ENCODE measurements at places on chromosomes 4 and X.

DNA sequence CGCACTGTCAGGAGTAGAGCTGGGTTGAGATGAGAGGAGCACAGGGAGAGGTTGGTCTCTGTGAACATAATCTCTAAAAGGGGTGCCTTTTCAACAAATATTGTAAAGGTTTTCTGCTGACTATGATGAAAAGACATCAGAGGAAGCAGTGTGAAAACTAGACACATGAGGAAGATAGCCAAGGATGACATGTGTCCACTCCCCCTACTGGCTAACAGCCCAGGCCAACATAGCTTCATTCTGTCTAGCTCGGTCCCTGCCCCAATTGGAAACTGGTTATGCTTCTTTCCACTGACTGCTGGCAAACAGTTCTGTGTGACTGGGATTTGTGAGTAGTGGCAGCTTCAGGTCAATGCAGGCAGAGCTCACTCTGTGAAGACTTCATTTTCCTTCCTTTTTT, 115.4 kb upstream of the ESX1 start:
- H3K4me3 ChIP-seq, result no peak overlapping the region
- H3K36me3 ChIP-seq, result no peaks in the 10 kb centered on the region
- H3K4me1 ChIP-seq, result no peaks in the 10 kb centered on the region

DNA sequence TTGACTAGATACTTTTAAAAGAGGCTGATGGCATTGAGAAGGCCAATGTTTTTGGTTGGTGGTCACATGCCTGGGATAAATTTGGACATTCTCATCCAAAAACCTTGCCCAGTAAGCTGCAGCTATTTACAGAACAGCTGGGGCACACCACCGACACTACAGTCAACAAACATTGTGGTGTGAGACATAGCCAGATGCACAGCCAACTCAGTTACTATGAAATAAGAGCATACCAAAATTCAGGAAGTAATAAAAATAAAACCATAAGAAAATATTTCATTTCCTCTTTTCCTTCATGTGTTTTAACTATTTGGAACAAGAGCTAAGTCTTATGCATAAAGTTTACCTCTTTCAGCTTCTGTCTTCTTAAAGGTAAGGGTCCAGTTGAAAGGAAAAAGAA, 8.8 kb downstream of the PPM1K start:
- peaks cover 6% of the 10 kb centered on the region for H3K36me3 ChIP-seq
- no peak overlapping the region for H3K4me3 ChIP-seq
- peaks cover 2% of the 10 kb centered on the region for H3K4me1 ChIP-seq
- no peak for DNase-seq

GRCh38 chr4:113604955-113605354, 156.6 kb downstream of the CAMK2D start:
- H3K27ac ChIP-seq, result no peak overlapping the region
- peaks cover 11% of the 10 kb centered on the region for H3K4me1 ChIP-seq
- H3K27me3 ChIP-seq, result no peaks in the 10 kb centered on the region
- no peak overlapping the region for H3K4me3 ChIP-seq
- no peaks in the 10 kb centered on the region for H3K36me3 ChIP-seq
- DNase-seq, result no peak

- H3K4me1 ChIP-seq, result no peaks in the 10 kb centered on the region
- no peaks in the 10 kb centered on the region for H3K36me3 ChIP-seq
- H3K4me3 ChIP-seq, result no peak overlapping the region
- no peaks in the 10 kb centered on the region for H3K27me3 ChIP-seq
- no peak for DNase-seq
These were observed 33.6 kb upstream of the NOCT start for GRCh38 chr4:138981930-138982390.

DNA sequence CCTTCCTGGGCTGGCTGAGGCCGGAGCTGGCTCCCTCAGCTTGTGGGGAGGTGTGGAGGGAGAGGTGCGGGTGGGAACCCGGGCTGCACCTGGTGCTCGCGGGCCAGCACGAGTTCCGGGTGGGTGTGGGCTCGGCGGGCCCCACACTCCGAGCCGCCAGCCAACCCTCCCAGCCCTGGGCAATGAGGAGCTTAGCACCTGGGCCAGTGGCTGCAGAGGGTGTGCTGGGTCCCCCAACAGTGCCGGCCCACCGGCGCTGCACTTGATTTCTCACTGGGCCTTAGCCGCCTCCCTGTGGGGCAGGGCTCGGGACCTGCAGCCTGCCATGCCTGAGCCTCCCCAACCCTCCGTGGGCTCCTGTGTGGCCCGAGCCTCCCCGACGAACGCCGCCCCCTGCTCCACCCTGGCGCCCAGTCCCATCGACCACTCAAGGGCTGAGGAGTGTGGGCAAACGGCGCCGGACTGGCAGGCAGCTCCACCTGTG, 182.7 kb upstream of the PAQR3 start:
- H3K4me3 ChIP-seq, result no peak overlapping the region
- H3K27ac ChIP-seq, result no peak overlapping the region
- no peaks in the 10 kb centered on the region for H3K27me3 ChIP-seq
- no peak for DNase-seq
- H3K36me3 ChIP-seq, result no peaks in the 10 kb centered on the region

DNA sequence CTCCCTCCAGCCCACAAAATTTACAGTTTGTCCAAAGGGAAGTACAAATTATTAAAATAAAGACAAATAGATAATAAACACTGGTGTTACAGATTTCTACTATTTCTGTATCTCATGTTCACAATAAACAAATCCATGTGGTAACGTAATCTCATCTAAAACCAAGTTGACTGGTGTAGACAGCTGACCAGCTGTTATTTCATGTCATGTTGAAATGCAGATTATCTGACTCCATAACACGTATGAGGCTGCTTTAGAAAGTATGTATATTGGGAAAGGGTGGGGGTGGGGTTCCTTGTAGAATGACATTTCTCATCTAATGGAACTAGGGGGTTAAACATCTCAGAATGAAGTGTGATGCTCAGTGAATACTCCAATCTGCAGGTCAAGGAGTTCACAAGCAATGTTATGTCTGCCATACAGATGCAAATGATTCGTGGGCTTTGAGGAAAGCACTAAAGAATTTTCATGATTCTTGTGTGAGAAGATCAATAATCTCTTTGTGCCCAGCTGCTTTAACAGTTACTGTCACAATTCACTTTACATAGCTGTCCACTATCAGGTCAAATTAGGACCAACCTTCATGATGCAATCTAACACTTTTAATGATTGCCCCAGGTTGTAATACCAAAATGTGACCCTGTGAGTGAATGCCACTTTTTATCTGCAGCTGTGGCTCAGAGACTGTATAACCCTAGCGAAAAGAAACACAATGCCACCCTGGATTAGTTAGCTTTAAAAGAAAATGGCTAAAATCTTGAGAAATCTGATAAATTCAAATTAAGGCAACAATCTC, 114.0 kb downstream of the ENOX2 start:
- no peak for DNase-seq
- no peak overlapping the region for H3K4me3 ChIP-seq
- no peaks in the 10 kb centered on the region for H3K36me3 ChIP-seq
- H3K4me1 ChIP-seq, result no peaks in the 10 kb centered on the region
- no peaks in the 10 kb centered on the region for H3K27me3 ChIP-seq
- H3K27ac ChIP-seq, result no peak overlapping the region

DNA sequence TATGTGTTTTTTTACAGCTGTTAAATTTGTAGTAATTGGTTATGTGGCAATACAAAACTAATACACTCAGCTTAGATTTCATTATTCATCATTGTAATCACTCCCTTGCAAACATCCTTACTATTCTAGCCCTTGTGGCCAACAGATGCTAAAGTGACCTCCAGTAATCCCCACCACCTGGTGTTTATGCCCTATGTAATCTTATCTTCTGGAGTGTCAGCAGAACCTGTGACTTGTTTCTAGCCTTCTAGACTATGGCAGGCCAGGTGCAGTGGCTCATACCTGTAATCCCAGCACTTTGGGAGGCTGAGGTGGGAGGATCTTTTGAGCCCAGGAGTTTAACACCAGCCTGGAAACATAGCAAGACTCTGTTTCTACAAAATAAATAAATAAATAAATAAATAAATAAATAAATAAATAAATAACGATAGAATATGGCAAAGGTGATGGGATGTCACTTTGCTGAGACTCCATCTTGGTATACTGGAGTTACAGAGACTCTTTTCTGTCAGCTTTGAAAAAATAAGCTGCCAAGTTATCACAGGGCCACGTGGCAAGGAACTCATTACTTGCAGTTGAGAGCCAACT, 12.3 kb upstream of the TSR2 start:
- no peaks in the 10 kb centered on the region for H3K4me1 ChIP-seq
- no peaks in the 10 kb centered on the region for H3K36me3 ChIP-seq
- no peak overlapping the region for H3K27ac ChIP-seq
- no peaks in the 10 kb centered on the region for H3K27me3 ChIP-seq
- no peak overlapping the region for H3K4me3 ChIP-seq

DNA sequence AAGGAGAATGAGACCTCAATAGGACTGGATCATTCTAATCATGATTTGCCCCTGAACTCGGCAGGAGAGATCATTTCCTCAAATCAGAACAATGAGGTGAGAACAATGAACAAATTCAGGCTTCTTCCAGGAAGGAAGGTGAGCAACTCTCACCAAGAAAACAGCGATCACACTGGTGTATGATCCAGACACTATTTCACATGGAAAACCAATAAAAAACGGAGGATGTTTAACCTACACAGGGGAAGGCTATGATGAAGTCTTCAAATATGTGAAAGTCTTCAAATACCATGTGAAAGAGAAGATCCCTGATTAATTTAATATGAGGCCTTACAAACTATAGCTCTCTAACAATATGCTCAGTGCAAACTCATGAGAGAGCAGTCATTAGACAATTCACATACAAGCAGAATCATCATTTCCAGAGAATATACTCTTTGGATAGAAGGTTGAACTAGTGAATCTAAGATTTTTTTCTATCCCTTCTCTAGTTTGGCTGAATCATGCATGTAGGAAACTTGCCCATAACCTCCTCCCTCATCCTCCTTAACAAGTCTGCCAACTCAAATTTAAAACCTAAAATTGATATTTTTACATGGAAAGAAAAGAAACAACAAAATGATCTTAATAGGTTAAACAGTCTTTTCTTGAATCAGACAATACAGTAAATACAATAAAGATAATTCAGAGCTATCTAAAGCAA, 122.5 kb downstream of the ADAMTS3 start:
- DNase-seq, result no peak
- H3K36me3 ChIP-seq, result no peaks in the 10 kb centered on the region
- H3K27me3 ChIP-seq, result no peaks in the 10 kb centered on the region
- H3K27ac ChIP-seq, result no peak overlapping the region
- no peak overlapping the region for H3K4me3 ChIP-seq

DNA sequence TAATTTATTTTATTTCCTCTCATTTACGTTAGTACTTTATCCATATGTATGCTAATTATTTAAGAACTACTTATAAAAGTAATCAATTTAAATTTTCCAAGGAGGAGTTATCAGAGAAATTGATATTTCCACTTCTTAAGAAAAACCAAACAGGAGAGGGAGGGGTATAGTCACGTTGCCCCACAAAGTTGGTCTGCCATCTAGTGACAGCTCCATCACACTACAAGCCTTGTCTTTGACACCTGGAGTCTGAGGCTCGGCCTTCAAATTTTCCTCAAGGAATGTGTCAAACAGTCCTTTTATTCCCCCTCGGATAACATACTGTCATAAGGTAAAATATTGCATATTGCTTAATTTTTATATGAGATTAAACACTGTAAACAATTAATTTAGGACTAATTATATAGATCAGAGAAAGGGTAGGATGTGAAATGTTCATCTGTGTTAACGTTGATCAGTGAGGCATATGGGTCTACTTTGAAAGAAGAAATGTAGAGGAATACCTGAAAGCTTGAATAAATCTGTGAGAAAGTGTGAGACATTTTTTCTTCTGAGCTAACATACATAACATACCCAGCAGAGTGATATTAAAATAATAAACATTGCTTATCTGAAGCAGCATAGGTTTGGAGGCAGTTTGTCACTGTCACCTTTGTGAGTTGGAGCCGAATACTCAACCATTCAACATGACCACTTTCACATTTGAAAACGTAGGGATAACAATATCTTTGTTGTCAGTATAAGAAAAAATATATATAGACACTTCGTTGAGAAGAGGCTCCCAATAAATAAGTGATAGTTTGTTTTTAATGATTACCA, 114.4 kb downstream of the GLRA3 start:
- H3K27ac ChIP-seq, result no peak overlapping the region
- no peaks in the 10 kb centered on the region for H3K4me1 ChIP-seq
- no peaks in the 10 kb centered on the region for H3K27me3 ChIP-seq
- no peak overlapping the region for H3K4me3 ChIP-seq

DNA sequence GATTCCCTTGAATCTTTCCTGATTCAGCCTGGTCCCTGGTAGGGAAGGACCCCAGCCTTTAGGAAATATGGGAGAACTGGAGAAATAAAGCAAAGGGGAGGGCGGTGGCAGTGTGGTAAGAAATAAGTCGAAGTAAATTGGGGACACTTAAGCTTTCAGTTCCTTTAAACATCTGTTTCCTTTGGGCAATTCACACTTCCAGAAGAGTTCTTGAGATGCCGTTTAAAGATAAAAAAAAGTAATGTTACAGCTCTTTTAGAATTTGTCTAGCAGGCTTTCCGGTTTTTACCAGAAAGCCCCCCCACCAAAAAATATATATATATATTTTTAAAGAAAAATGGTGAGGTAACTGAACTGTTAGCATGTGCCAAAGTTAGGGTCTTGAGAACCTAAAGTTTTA, 46.6 kb downstream of the TSPAN7 start:
- H3K4me3 ChIP-seq, result no peak overlapping the region
- DNase-seq, result no peak
- H3K27me3 ChIP-seq, result no peaks in the 10 kb centered on the region
- no peaks in the 10 kb centered on the region for H3K4me1 ChIP-seq
- no peak overlapping the region for H3K27ac ChIP-seq

DNA sequence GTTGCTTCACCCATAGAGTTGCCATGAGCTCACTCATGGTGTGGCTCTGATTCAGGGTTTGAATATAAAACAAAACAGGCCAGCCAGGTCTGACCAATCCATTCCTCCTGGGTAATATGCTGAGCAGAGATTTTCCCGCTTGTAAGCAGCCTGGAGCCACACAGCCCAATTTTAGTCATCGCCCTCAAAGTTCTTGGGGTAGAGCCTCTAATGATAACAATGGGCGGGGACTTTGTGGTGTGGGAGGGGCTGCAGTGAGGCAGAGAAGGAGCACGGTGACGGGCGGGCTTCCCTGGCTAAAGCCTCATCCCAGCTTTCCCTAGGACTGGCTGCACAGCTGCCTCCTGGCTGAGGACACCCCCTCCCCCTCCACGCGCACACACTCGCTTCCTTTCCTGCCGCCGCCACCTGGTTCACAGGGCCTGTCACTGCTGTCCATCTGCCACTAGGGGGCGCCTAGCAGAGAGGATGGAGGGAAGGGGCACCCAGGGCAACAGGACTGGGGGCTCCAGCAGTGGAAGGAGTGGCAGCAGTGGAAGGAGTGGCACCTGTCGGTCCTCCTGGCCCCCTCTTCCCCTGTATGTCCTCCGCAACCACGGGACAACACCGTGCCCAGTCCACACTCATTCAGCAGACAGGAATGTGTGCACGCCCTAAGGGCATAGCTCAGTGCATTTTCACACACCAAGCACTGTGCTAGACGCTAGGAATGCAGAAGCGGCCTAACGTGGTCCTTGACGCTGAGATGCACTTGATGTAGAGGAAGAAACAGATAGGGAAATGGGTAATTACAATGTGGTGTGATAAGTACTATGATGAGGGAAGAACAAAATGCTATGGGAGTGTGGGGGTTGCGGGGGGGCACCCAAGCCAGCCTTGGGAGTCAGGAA, 26.8 kb downstream of the PRPS1 start:
- H3K4me1 ChIP-seq, result no peaks in the 10 kb centered on the region
- peak overlapping the region; percentile 48 for H3K27ac ChIP-seq
- H3K36me3 ChIP-seq, result no peaks in the 10 kb centered on the region
- DNase-seq, result peak; percentile 48
- no peaks in the 10 kb centered on the region for H3K27me3 ChIP-seq
- no peak overlapping the region for H3K4me3 ChIP-seq

Measured in ascending aorta (tissue), 2 donors.